NCI-H446 (cell line): ENCODE measurements at places on chromosomes 11 and 22.

DNA sequence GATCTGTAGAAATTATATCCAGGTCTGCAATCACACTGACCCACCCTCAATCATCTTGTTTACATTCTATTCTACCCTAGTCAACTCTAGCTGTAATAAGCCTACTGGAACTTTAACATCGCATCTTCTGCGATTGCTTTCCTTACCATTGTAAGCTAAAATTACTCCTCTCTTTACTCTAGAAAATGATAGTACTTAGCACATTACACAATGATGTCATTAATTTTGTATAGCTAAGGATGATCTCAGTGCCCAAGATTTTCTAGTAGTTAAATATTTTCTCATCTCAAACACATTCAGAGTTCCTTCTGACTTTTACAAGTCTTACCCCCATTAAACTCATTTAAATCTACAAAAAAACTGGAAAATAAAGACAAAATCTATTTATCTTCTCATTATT, 39.6 kb upstream of the CTSC start:
- no peak for DNase-seq

- no peak for DNase-seq
Measured at GRCh38 chr11:11440144-11440543, 87.1 kb upstream of the CSNK2A3 start.

DNA sequence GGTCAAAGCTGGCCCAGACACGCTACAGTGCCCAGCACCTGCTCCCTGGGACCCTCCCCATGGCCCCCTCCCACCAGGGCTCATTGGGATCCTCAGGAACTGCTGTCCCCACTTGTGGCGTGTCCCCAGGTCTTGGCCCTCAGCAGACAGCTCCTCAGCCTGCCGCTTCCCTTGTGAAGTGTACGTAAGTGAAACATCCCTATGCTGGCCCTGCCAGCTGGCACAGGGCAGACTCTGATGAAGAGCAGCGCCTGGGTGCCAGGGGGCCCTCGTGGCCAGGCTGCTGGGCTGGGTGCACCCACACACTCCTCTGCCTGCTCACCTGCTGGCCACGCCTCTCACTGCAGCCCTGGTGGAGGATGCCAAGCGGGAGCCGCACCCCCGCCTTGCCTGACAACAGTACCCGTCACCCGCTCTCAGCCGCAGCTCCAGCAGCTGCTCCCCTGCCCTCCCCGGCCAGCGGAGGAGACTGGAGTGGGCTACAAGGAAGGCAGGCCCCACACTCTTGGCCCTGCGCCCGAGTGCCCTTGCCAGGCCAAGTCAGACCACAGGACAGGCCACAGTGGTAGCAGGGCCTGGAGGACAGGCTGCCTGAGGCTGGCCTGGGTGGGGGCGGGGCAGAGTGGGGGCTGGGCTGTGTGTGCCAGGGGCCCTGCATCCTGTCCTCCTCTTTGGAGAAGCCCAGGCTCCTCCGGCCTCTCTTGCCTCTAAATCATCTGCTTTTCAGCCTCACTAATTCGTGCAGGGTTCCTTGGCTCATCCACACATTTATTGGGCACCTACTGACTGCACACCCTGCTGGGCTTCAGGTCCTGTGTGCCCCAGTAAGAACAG, 39.5 kb downstream of the IGF2 start:
- DNase-seq, result no peak

- peak; percentile 16 for DNase-seq
Measured at GRCh38 chr11:6438979-6439571, 1.7 kb downstream of the HPX start.

DNA sequence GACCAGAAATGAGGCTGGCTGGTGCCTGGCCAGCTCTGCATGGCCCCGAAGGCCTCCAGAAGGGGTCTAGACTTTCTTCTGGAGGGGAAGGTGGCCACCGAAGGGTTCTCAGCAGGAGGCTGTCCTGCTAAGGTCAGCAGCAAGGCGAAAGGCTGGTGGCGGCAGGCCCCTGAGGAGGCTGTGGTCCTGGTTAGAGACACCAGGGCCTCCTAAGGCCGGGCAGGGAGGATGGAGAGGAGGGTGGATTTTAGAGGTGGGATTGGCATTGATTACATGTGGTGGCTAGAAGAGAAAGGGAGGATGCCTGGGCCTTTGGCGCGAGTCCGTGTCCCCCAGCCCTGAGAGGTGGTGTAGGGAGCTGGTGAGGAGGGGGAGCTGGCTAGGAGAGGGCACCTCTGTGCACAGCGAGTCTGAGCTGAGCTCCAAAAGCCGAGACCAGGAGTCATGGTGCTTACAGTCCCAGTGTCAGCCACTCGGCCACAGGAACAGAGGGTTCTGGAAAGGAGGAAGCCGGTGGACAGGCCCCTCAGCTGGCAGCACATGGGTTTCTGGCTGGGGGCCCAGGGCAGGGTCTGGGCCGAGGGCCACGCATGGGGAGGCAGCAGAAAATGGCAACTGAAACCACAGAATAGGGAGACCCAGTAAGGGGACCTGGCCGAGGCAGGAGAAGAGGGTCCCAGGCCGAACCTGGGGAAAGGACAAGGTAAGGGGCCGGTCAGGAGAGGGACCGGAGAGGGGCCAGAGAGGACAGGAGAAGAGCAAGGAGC, 2.5 kb downstream of the FERMT3 start:
- DNase-seq, result no peak

DNA sequence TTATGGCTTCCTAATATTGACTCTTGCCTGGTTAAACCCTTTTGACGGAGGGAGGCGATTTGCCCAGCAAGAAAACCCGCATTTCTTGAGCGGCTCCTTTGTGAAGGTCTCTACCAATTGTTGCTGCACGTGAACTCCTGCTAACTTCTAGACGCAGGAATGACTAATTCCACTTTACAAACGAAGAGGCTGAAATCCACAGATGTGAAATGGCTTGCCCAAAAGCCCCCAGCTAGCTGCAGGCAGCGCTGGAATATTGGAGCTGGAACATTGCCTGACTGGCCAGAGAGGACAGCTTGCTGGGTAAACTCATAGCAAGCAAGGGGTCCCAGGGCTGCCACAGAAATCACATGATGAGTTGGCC, 542 bp downstream of the GCAT start:
- DNase-seq, result no peak

DNA sequence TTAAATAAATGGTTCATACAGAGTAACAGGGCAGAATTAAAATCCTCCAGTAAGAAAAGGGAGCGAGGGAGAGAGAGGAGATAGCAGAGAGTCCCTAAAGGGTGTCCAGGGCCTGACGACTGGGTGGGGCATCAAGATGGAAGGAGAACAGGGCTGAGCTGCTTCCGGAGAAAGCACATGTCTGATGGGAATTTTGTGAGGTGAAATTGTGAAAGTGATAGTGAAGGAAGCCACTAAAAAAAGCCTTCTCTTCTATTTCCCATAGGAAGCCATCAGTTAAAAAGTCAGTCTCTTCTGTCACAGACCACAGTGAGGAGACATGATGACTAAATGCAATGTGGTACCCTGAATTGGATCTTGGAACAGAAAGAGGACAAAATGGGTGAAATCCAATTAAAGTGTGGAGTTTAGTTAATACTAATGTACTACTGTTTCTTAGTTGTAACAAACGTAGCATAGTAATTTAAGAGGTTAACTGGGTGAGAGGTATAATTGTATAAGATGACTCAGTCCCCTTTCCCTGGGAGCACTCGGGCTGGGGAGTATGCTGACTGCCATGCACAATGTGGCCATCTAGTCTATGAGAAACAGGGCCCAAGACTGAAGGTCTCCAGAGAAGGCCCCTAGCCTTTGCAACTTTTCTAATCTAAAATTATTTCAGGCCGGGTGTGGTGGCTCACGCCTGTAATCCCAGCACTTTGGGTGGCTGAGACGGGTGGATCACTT, 29.5 kb upstream of the FCHSD2 start:
- no peak for DNase-seq

DNA sequence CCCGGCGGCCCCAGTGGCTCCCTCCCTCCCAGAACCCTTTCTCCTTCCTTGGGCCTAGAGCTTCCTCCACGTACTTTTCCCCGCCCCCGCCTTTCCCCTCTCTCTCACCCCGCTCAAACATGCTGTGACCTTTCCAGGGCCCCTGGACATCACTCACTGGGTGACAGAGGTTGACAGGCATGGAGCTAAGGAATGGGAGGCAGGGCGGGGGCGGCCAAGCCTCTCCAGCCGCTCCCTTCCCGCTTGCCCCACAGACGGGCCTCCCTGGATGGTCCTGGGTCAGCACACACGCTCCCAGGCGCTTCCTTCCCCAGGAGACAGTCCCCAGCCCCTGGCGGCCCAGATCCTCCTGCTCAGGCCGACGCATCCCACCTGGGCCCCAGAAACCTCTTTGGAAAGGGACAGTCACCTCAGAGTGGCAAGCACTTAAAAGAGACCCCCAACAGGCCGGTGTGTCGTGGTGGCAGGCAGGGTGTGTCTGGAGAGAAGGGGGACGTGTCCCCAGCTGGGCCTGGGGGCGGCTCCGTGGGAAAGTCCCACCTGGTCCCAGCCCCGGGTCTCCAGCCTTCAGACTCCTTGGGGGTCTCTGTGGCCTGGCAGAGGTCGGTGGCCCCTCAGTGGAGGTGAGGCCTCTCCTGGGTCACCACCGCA, 8.8 kb downstream of the H19 start:
- DNase-seq, result no peak

DNA sequence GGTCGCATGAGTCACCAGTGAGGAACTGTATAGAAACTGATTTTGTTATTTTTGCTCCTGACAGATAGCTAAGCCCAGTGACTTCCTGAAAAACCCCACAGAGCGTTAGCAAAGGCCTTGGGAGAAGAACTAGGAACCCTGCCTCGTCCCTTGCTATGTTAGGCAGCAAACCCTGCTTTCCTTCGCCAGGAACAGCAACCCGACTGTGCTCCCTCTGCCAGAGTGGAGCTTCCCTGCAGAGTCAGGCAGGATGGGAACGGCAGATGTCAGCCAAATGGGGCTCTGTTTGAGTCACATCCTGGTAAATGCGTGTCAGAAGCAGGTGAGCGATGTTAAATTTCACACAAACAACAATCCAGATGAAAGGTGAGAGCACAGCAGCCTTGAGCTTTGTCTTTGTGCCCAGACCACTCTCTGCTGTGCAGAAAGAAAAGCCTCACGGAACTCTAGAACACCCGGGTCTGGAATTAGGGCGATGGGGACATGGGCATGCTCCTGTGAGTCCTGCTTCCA, 186.6 kb downstream of the ADAMTS15 start:
- DNase-seq, result no peak

DNA sequence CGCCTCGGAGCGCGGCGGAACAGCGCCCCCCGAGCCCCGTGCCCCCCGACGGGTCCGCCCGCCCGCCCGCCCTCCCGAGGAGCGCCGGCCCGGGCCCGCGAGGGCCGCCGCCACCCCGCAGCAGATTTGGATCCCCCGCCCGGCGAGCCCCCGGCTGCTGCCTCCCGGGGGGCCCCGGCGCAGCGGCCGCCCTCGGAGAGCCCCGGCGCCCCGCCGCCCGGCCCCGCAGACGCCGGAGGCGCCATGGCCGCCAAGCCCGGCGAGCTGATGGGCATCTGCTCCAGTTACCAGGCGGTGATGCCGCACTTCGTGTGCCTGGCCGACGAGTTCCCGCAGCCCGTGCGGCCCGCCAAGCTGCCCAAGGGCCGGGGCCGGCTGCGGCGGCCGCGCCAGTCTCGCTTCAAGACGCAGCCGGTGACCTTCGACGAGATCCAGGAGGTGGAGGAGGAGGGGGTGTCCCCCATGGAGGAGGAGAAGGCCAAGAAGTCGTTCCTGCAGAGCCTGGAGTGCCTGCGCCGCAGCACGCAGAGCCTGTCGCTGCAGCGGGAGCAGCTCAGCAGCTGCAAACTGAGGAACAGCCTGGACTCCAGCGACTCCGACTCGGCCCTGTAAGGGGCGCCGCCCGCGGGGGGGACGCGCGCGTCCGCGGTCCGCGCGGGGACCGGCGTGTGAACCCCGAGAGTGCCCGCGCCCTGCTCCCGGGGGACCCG, 380 bp downstream of the C11orf96 start:
- peak; percentile 23 for DNase-seq

GRCh38 chr11:128497776-128498095, 89.6 kb downstream of the ETS1 start:
- no peak for DNase-seq

- DNase-seq, result no peak
Measured at GRCh38 chr11:33936725-33937604, 45.1 kb upstream of the LMO2 start.

- DNase-seq, result peak; percentile 73
Measured at GRCh38 chr11:95337972-95338429, 107.0 kb upstream of the SESN3 start.

- DNase-seq, result no peak
Measured at GRCh38 chr11:47955061-47955755, 25.2 kb upstream of the PTPRJ start.

DNA sequence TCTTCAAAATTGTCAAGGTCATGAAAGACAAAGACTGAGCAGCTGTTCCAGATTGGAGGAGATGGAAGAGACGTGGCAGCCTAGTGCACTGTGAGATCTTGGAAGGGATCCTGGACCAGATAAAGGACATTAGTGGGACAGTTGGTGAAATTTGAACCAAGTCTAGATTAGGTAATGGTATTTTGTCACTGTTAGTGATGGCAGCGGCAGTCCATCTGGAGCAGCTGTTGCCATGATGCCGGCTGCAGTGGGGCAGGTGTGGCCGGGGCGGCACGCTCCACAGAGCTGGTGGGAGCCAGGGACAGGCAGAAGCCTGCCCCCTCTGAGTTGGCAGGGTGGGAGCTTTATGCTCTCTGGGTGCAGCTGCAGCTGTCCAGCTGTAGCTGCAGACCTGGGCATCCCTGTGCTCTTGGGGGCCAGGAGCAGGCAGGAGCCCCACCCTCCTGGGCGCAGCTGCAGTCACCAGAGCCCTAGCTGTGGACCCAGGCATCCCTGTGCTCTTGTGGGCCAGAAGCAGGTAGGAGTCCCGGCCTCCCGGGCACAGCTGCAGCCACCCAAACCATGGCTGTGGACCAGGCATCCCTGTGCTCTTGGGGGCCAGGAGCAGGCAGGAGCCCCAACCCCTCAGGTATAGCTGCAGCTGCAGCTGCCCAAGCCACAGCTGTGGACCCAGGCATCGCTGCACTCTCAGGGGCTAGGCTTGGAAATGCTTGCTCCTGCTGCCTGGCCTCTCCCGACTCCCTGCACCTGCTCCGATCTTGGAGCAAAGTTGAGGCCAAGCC, 20.7 kb downstream of the DIXDC1 start:
- no peak for DNase-seq

DNA sequence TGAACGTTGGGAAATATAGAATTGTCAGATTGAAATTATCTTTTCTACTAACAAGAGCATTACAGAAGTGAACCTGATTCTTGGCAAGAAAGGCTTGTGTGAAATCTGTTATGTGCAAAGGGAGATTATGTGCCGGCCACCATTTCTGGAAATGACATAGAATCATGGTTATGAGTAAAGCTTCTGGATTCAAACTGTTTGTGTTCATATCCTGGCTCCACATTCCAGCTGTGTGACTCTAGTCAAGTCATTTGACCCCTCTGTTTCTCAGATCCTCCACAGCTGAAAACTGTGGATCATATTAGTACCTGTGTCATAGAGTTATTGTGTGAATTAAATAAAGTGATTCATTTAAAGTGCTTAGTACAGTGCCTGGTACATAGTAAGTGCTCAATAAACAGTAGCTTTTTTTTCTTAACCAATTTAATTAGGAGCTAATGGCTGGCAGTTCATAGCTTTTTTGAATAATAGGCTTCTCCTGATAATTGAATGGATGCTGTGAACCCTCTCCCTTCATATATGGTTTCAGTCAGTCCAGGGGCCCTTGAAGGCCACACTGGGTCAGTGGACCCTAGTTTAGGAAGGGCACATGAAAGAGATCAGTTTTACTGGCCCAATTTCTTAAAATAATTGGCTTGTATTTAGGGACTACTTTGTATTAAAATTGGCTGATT, 34.6 kb downstream of the EHF start:
- DNase-seq, result no peak
